ENCODE measurements at places on chromosomes 12 and 14.
A peak's percentile ranks its signal among the peaks of the same experiment; 100 is the strongest.

DNA sequence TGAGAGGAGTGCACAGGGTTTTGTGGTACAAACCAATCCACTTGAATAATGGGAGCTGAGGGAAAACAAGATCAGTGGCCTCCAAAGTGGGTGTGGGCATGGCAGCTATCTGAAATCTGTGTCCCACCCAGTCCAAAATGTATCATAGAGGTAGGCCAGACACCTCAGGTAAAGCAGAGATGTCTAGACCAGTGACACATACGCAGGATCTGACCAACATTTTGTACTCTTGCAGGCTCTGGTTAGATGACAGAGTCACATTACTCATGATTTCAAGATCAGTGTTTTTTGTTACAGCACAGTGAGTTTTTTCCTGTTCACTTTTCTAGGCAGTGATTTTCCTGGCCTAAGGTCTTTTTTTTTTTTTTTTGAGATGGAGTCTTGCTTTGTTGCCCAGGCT is 211.8 kb downstream of the PCNX1 start:
- peak; percentile 45 for DNase-seq

DNA sequence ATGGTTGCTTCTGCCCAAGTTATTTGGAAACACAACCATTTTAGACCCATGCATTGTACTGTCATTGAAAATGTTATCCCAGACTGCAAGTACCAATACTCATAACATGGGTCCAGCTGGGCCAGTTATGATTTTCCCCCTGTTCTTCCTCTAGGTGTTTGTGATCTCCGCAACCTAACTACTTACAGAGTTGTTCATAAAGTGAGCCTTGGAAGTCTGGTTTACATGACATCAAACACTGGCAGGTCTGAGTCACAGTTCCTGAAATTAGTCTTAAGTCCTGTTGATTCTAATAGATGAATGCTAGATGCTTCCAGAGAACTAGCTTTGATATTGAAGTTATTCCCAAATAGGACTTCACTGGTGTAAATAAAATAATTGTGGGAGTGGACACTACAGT is 487.0 kb downstream of the MED13L start:
- peak; percentile 14 for DNase-seq

- peak; percentile 37 for DNase-seq
These were observed 266.4 kb downstream of the NAV3 start for GRCh38 chr12:78096909-78097597.

GRCh38 chr12:541676-542324 is 82.1 kb downstream of the B4GALNT3 start:
- no peak for DNase-seq

GRCh38 chr14:106269029-106269428 is 742.6 kb downstream of the TMEM121 start:
- DNase-seq, result no peak

GRCh38 chr12:122975790-122976647 is 975 bp downstream of the OGFOD2 start:
- no peak for DNase-seq

DNA sequence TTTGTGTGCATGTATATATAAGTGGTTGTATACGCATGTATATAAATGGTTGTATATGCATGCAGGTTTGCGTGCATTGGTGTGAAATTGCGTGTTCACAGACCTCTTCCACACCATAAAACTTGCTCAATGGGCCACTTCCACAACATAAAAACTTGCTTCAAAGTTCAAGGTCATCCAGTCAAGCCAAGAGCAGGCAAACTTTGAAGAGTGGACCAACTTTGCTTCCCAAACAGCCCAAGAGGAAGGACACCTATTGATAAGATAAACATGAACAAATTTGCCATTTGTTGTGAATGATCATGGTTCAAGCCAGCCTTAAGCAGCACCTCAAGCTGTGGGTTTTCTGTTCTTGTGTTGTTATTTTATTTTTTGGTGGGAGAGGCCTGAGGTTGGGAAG is 25.2 kb upstream of the PPP1CC start:
- no peak for DNase-seq

GRCh38 chr14:40944521-40944920 is 662.2 kb upstream of the LRFN5 start:
- no peak for DNase-seq
